ENCODE measurements at places on chromosomes 6 and 20.

DNA sequence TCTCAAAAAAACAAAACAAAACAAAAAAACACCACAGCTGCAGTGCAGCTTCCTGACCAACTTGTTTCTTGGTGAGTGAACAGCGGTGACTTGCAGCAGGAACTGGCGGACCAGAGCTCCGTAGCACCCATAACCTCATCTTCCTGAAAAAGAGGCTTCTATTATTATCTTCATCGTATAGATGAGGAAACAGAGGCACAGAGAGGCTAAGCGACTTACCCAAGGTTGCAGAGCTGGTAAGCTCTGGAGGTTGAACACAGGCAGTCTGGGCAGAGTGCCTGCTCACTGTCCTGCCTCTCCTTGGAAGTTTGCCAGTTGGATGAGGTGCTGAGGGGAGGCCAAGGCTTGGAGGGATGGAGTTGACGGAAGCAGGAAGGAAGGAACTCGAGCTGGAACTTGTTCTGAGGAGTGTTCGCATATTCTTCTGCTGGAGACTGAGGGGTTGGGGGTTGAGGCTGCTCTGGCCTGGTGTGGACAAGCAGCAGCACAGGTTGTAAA, 47.9 kb upstream of the CCDC167 start:
- DNase-seq: no peak

- no peak for DNase-seq
Measured at GRCh38 chr20:48622421-48622820, 205.4 kb downstream of the PREX1 start.

DNA sequence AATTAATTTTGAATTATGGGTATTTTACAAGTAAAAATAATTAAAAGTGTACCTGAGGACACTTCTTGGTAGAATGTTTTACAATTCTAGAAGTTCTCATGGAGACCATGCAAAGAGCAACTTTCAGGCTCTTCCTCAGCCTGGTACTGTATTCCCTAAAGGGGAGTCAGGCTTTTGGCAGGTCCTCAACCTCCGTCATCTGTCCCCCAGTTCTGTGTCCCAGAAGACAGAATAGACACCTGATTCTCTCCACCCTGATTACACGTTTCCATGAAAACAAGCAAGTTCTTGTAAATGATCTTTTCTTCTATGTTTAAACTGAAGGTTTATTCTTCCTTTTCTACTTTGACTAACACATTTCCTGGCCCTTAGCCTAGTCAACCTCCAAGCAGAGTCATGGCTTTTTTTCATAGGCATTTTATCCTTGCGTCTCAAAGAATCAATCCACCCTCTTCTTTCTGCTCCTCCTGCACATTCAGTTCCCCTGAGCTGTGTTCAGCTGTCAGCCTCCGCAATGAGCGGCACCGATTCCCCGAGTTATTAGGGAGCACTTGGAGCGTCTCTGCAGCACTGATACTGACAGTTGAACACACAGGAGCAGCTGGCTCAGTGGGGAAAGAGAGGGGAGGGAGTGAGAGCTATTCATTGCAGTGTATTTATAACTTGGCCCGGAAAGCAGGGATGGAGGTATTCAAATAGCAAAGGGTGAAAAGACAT, 1082.4 kb upstream of the MAP3K7 start:
- DNase-seq: no peak

- no peak for DNase-seq
Measured at GRCh38 chr6:134368670-134369069, 50.8 kb upstream of the SGK1 start.

- DNase-seq: no peak
Measured at GRCh38 chr6:111750753-111751673, 122.2 kb downstream of the FYN start.

Data from gastrocnemius medialis (tissue), 4 donors.